ENCODE measurements at places on chromosomes 3 and 15.

DNA sequence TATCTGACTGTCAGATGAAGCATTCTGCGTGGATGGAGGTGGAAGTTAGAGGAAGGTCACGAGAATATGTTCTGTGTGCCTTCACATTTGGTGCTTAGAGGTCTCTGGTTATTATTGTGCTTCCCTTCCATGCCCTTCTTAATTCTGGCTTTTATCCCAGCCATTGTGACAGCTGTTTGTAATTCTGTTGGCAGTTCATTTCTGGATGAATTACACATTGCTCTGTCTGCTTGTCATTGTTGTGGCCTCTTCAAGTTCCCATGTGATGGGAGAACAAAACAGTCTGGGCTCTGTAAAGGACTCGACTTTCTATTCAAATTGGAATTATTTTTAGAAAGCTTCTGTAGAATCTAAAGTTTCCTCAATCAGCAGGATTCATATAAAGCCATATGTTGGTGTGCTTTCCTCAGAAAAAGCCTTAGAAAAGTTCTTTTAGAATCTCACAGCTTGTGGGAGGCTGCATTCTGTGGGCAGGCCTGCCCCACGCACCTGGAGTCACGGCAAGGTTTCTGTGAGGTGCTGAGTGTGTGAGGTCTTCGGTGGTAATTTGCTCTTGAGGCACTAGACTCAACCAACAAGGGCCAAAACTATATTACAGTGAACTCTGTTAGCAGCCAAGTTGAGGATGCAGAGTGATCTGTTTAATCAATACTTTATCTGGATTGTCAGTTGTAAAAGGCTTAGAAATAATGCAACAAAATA is 397.4 kb upstream of the AZI2 start:
- no peak for DNase-seq

- DNase-seq, result no peak
Measured at GRCh38 chr3:143163562-143164100, 44.1 kb downstream of the CHST2 start.

DNA sequence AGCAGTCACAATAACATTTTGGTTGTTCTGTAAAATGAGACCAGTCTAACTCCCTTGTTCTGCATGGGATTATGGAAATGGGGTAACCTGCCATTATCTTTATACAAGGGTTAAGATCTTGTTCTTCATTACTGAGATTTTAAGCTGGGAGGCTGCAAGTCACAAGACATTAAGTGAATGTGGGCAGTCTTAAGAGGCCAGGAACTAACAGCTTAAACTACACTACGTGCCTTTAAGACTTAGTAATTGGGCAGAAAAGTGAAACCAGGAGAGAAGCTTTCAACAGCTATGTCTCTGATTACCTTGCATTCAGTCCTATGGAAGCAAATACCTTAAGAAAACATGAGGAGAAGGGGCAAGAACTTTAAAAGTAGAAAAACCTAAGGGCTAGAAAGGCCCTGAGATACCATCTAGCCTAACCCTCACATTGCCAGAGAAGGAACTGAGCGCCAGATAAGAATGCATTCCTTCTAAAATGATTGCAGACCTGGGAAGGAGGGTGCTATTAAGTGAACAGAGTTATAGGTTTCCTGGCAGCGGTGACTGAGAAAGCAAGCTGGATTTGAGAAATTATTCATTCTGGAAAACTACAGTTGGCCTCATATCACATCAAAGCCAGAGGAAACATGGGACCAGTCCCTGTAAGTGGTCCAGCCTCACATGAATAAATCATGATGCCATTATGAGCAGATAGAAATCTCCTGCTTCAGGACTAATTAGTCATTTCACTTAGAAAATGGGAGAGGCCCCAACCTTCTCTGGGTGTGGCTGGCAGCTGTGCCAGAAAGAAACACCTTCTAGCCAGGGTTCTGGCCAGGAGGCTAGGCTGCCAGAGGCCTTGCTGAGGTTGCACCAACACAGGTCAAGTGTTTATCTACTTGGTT is 32.9 kb downstream of the DAPK2 start:
- DNase-seq, result no peak

DNA sequence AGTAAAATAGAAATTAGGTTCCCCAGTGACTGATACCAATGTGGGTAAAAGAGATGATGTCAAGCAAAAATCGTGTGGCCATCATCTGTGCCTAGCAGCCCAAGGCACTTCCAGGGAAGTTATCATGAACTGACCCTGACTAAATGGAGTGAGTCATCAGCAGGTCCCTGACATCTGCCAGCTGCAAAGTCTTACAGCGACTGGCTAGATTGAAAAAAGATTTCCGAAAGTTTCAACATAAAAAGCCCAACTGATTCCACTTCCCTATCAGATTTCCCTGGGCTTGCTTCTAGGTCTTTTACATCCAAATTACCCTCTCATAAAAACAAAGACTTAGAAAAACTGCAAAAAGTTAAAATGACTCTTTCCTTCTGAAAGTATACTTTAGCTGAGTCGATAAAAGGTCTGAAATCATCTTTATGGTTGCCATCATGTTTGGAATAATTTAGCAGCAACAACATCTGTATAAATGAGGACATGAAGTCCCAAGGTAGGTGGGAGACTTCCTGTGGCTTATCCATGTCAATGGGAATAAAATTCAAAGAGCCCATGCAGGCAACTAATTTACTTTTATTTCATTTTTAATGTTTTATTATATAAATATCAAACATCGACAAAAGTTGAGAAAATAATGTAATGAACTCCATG is 342.8 kb downstream of the ERC2 start:
- no peak for DNase-seq

DNA sequence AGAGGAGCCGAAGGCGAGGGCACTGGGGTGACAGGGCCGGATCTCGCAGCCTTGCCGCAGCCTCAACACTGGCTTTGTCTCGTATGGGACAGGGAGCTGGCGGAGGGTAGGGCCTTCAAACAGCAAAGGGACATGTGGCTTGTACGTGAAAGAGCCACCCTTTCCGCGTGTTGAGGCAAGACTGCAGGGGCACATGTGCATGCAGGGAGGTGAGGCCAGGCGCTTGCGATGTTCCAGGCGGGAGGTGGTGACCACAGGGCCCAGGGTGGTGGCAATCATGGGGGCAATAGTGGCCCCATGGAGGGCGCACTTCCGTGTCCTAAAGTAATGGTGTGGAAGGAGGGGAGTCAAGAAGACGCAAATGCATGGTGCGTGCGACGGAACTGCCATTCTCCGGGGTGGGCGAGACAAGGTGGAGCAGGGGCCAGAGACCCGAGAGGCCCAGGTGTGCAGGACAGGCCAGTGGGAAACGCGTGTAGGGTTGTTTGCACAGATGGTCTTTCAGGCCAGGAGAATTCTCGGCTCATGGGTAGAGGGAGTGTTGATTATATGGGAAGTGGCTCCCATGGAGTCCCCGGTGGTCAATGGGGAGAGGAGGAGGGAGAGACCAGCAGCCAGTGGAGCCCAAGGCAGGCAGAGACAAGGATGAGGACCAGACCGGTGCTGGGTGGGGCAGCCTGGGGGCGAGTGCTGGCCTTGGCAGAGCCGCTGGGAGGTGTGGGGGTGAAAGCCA is 45.8 kb upstream of the PCSK6 start:
- peak; percentile 41 for DNase-seq

DNA sequence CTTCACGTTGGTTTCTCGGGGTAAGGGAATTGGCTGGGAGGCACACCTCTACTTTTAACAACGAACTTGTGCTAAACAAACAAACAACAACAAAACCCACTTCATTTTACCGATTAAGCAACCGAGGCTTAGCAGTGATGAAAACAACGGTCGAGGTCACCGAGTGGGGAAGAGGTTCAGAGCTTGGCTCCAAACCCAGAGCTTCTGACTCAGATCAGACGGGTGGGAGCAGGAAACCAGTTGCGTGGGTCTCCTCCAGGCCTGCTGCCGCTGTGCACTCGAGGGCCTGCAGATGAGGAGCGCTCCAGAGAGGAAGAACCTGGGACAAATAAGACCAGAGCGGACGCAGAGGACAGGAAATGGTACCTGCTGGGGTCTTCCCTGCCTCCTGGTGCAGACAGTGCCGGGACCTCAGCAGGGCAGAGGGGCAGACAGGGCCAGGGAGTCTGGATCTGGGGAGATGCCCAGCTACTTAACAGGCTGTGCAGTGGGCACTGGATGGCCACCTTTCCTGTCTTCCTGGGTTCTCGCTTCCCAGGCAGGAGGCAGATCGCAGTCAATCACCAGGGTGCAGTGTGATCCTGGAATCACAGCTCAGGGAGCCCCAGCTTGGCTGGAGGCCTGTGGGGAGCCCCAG is 99.0 kb upstream of the MEF2A start:
- DNase-seq, result no peak

DNA sequence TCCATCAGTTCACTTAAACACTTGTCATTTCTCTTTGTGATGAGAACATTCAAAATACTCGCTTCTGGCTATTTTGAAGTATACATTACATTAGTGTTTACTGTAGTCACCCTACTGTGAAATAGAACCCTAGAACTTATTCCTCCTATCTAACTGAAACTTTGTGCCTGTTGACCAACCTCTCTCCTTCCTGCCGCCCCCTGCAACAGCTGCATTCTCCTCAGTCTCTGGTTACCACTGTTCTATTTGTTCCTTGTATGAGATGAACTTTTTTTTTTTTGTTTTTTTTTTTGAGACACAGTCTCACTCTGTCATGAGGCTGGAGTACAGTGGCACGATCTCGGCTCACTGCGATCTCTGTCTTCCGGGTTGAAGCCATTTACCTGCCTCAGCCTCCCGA is 2.9 kb downstream of the RAD51 start:
- DNase-seq, result no peak

DNA sequence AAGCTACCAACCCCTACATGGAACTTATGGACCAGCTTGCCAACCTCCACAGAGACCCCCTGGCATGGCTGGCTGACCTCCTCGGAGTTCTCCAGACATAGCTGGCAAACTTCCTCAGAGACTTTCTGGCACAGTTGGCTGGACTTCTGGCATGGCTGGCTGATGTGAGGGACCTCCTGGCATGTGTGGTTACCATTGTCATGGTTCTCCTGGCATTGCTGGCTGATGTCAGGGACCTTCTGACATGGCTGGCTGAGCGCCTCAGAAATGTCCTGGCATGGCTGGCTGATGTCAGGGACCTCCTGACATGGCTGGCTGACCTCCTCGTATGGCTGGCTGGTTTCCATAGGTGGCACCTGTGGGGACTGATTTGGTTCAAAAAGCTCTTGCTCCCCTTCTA is 17.5 kb downstream of the MAP1A start:
- DNase-seq, result no peak

DNA sequence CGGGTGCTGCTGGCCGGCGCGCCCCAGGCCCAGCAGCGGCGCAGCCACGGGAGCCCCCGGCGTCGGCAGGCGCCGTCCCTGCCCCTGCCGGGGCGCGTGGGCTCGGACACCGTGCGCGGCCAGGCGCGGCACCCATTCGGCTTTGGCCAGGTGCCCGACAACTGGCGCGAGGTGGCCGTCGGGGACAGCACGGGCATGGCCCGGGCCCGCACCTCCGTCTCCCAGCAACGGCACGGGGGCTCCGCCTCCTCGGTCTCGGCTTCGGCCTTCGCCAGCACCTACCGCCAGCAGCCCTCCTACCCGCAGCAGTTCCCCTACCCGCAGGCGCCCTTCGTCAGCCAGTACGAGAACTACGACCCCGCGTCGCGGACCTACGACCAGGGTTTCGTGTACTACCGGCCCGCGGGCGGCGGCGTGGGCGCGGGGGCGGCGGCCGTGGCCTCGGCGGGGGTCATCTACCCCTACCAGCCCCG is 777 bp downstream of the LOXL1 start:
- DNase-seq, result no peak

DNA sequence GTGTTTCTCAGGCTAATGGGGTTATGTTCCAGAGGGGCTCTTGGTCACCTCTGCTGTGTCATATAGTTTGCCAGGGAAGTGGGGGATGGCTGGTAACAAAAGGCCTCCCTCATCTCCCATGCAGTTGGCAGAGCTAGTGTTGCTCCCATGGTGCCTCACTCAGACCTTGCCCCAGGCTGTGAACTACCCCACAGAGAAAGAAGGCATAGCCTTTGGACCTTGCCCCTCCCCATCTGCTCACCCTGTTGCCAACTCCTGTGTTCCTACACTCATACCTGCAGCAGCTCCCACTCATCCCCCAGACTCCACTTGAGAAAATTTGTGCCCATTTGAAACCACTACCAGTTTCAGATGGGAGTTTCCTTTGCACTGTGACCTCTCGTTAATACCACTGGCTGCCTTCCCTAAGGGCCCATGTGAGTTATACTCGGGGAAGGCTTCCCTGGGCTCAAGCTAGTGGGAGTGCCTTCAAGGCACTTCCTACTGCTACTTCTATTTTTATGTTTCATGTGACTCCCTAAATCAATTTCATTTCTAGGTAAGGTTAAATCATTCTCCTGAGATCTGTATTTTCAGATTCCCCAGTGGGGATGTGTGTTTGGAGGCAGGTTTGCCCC is 25.3 kb upstream of the COPB2 start:
- DNase-seq, result no peak

GRCh38 chr3:186164696-186165095 is 55.8 kb upstream of the ETV5 start:
- no peak for DNase-seq

DNA sequence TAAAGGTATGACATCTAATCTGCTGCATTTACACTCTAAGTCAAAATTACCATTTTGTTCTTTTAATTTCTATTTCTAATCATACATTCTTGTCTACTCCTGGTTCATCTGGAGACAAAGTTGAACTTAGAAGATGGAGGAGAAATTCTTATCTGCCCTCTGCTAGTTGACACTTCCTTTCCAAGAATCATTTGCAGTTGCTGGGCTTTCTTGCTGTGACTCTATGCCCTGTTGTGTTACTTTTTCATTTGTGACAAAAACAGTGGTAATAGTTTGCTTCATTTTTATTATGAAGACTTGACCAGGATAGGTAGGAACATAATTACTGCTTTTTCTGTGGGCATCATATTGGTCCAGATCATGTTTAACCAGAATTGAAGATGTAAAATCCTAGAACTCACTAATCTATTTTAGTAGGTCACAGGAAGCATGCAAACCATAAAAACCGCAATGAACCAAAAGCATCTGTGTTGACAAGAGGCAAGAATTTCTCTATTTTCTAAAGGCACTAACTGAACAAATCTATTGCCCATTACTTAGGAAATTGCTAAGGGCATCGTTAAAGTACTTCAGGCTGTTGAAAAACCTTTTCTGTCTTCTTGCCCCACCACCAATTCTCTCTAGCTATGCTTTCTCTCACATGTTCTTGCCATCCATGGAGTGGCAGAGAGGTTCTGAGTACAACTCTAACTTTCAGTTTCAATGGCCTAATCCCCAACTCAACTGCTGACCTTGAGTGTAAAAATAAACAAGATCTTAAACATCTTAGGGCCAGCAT is 4.2 kb upstream of the CCR2 start:
- no peak for DNase-seq

DNA sequence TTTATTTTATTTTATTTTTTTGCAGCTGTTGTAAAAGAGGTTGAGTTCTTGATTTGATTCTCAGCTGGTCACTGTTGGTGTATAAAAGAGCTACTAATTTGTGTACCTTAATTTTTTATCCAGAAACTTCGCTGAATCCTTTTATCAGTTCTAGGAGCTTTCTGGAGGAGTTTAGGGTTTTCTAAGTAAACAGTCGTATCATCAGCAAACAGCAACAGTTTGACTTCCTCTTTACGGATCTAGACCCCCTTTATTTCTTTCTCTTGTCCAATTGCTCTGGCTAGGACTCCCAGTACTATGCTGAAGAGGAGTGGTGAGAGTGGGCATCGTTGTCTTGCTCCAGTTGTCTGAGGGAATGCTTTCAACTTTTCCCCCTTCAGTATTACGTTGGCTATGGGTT is 165.8 kb upstream of the KCNMB2 start:
- no peak for DNase-seq

All from mesenteric fat pad (tissue), 1 donor.